CD4-positive, alpha-beta T cell treated with Interferon gamma for 1 hour (primary cell): ENCODE measurements at places on chromosomes 2 and 18.

DNA sequence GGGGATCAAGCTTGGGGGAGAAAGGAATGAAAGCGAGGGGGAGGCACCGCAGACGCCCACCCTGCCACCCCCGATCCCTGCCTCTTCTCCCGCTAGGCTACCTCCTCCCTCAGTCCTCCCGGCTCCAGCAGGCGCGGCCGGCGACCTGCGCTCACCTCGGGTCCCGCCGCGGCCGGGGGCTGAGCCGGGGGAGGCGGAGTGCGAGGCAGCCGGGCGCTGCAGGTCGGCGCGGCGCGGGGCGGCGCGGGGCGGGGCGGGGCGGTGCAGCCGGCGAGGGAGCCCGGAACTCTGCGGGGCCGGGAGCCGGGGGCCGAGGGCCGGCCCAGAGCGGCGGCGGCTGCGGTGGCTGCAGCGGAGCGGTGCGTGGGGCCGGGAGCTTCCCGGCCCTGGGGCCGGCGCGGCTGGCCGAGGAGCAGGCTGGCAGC lies 477 bp downstream of the ACVR1 start:
- peak; percentile 19 for DNase-seq

- DNase-seq: no peak
Measured at GRCh38 chr18:23530195-23530594, 26.9 kb downstream of the RMC1 start.

DNA sequence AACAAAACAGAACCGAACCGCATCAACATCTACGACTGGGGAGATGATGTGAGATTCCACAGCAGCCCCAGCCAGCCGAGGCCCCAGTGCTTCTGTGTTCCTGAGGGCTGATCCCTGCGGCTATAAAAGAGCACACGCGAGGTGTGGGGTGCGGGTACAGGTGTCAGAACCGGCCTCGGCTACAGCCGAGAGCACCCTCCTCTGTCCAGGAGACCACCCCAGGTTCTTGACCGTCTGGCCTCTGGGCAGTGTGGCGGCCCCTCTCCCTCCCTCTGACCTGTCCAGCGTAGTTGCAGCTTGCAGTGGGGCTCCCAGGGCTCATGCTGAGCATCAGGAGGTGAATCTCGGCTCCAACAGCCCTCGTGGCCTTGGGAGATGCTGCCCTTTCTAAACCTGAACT lies 23.7 kb downstream of the RTP5 start:
- DNase-seq: no peak

GRCh38 chr18:12282442-12283039 lies 25.5 kb upstream of the TUBB6 start:
- DNase-seq: no peak

- DNase-seq: no peak
Measured at GRCh38 chr2:212712466-212712865, 173.9 kb upstream of the ERBB4 start.

- DNase-seq: no peak
Measured at GRCh38 chr18:43382641-43383403, 105.5 kb upstream of the SYT4 start.

GRCh38 chr18:6885006-6885481 lies 155.5 kb downstream of the ARHGAP28 start:
- DNase-seq: no peak

GRCh38 chr2:24459224-24460161 lies 31.6 kb upstream of the NCOA1 start:
- no peak for DNase-seq

GRCh38 chr2:165193178-165193777 lies 10.6 kb downstream of the SCN3A start:
- no peak for DNase-seq

GRCh38 chr2:173132531-173132930 lies 56.9 kb downstream of the MAP3K20 start:
- DNase-seq: no peak

DNA sequence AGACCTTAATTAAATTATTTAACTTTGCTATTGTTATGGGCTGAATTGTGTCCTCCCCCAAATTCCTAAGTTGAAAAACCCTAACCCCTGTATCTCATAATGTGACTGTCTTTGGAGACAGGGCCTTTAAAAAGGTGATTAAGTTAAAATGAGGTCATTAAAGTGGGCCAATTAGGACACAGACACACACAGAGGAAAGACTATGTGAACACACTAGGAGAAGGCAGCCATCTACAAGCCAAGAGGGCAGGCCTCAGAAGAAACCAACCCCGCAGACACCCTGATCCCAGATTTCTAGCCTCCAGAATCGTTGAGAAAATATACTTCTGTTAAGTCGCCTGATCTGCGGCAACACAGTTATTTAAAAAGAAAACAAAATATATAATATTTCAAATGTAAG lies 6.4 kb downstream of the STK17B start:
- no peak for DNase-seq

- no peak for DNase-seq
Measured at GRCh38 chr2:16175247-16175825, 235.0 kb downstream of the MYCN start.
